CD4-positive, alpha-beta T cell (primary cell): ENCODE measurements at places on chromosomes 1 and 21. TPM values are rescaled to one million over a fixed set of nuclear protein-coding genes. Genes with fewer than 3 reads are reported as not detected.

- no peak for DNase-seq
These were observed 103.3 kb downstream of the C1orf94 start for GRCh38 chr1:34279971-34280370.

The PTPN22 gene
- total RNA-seq: 30.2 TPM

The RABGAP1L gene
- 67.6 TPM for total RNA-seq

DNA sequence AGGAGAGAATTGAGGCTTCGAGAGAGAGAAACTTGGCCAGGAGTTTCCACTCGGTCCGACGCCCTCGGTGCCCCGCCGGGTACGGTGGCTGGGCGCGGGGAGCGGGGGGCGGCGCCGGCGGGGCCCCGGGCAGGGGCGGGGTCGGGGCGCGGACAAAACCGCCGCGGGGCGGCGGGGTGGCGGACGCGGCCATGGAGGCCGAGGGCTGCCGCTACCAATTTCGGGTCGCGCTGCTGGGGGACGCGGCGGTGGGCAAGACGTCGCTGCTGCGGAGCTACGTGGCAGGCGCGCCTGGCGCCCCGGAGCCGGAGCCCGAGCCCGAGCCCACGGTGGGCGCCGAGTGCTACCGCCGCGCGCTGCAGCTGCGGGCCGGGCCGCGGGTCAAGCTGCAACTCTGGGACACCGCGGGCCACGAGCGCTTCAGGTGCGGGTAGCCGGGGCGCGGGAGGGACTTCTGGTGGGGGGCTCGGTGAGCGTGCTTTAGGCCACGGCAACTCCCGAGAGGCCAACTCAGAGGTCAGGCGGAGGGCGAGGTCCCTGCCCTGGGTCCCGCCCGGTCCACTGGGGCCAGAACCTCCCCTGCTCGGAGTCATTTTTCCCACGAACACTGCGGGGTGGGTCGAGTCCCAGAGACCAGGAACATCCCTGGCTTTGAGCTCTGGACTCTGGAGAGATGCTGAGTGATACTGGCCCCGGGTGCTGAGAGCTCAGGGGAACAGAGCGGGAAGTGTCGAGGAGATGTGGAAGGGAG, 431 bp downstream of the RAB42 start:
- DNase-seq: no peak

DNA sequence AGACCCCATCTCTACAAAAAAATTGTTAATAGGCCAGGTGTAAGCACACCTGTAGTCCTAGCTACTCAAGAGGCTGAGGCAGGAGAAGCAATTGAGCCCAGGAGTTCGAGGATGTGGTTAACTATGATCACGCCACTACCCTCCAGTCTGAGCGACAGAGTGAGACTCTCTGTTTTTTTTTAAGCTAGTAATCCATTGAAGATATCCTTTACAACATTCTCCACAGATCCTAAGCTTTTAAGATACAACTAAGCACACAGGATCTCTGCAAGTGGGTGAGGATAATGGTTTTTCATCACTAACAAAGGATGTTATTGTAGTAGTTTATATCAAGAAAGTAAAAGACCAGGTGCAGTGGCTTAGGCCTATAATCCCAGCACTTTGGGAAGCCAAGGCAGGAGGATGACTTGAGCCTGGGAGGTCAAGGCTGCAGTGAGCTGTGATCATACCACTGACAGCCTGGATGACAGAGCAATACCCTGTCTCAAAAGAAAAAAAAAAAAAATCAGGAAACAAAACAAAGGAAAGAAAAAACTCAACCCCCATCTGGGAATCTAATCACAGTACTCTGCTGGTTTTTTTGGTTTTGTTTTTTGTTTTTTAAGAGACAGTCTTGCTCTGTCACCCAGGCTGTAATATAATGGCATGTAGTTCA, 166.1 kb downstream of the RERE start:
- DNase-seq: no peak

The LDLRAD1 gene
- total RNA-seq: not detected

The ITGB2 gene
- 284 TPM for total RNA-seq

The TSACC gene
- total RNA-seq: not detected

- peak; percentile 19 for DNase-seq
These were observed 19.8 kb downstream of the PRPF38A start for GRCh38 chr1:52424231-52424636.

DNA sequence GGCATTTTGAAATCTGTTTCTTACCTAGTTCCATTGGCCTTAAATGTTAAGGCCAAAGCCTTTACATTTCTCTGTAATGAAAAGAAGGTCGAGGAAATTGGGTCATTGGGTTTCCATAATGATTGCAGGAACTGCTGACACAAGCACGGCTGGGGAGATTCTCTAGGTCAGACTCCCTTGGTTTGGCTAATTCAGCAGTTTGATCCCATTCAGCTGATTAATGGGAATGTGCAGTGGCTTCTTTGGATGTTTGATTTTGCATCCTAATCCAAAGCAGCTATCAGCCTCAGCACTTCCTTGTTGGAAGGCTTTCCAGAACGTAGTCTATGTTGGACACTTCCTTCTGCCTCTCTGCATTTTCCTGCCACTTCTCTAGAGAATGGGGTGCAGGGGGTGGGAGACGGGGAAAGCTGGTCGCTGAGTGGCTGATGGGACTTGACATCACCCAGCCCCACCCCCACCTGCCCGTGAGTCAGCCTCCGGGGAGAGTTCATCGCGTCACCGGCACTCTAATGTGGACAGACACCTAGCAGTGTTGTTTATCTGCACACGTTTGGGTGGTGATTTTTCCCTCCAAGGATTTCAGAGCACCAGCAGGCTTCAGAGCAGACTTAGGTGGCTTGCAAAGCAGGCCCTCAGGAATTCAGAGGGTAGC, 5.4 kb downstream of the PSEN2 start:
- DNase-seq: no peak

DNA sequence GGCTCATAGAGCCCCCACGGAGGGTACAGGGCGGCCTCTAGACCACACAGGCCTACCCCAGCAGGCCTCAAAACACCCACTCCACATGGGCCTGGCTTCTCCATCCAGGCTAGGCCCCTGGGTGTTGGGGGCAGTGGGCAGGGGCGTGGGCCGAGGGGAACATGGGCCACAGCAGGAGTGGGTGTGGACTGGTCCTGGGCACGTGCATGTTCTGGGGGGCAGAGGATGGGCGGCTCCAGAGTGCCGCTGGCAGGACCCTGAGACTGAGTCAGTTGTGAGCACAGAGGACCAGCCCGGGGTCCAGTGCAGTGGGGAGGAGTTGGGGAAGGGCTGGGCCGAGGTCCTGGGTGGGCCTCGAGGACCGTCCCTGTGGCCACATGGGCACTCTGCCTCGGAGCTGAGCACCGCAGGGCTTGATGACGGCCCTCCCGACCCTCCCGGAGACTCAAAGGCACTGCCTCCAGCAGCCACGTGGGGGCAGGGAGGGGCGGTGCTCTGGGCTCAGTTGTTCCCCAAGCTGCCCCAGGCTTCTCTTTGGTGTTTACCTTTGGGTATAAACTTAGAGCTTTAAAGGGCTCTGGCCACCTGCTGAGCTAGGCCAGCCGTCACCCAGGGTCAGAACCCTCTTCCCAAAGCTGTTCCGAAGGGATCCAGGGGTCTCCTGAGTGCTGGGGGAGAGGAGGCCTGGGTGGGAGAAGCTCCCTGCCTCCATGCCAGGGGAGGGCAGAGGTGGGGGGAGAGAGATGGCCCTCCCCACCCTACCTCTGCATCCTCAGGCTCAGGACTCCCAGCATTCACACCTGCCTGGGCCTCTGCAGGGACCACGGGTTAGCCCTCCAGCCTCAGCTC, 79.9 kb downstream of the MORN1 start:
- peak; percentile 67 for DNase-seq

GRCh38 chr1:174157157-174157806, 2.0 kb upstream of the RABGAP1L start:
- DNase-seq: no peak

GRCh38 chr1:56545711-56546110, 33.7 kb downstream of the PLPP3 start:
- no peak for DNase-seq

DNA sequence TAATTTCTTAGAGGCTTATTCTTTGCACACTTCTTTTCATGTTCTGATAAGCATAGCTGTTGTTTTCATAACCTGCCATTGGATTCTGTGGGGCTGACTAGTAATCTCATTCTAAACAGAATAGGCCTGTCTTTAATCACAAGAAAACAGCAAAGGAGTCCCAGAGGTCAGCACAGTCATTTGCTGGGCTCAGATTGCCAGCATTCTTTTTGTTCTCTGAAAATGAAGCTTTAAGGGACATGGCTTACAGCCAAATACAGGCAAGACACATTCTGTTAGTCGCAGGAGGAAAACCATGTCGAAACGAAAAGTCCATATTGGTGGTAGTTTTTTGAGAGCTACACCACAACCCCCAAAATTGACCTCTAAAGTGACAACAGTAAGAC, 75.0 kb downstream of the MRPS6 start:
- DNase-seq: no peak

DNA sequence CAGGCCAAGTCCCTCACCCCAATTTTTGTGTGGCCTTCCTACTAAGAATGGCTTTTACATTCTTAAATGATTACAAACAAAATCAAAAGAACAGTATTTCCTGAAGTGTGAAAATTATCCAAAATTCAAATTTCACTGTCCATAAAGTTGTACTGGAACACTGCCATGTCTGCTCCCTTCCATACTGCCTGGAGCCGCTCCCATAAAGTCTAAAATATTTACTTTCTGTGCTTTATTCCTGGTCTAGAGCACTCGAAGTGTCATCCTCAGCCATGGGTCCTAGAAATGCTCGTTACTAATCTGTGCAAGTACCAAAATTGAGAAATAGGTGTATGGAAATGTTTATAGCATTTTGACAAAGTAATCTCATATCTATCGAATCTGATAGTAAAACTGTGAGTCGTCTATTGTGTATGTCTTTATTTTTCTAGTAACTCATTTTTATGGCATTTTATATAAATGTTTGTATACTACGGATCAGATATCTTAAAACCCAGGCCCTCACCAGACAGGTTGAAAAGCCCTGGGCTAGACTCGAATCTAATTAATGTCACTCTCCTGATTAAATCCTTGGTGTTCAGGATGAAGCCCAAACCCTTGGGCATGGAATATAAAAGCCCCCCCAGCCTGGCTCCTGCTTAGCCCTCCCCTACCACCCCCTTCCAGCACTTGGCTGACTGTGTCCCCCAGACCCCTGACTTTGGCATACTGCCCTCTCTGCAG, 4.9 kb downstream of the LBR start:
- no peak for DNase-seq

GRCh38 chr1:21586222-21586621, 77.0 kb downstream of the ALPL start:
- DNase-seq: no peak

GRCh38 chr1:9293533-9294404, 1.1 kb downstream of the SPSB1 start:
- peak; percentile 65 for DNase-seq

GRCh38 chr1:189606795-189607476, 870.7 kb downstream of the BRINP3 start:
- no peak for DNase-seq

DNA sequence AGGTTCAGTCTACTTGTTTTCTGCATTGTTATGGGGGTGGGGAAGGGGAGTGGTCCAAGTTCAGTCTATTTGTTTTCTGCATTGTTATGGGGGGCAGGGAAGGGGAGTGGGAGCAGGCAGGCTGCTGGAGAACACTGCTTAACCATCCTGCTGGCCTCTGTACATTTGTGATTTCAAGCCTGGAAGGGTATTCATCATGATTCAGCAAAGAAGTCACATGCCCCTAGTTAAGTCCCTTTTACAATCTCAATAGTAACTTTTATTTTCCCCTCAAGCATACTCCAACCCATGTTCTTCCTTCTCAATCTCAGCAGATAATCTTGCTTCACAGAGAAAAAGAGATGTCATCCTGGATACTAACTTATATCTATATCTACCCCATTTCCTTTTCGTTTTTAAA, 7.9 kb downstream of the LYST start:
- no peak for DNase-seq

DNA sequence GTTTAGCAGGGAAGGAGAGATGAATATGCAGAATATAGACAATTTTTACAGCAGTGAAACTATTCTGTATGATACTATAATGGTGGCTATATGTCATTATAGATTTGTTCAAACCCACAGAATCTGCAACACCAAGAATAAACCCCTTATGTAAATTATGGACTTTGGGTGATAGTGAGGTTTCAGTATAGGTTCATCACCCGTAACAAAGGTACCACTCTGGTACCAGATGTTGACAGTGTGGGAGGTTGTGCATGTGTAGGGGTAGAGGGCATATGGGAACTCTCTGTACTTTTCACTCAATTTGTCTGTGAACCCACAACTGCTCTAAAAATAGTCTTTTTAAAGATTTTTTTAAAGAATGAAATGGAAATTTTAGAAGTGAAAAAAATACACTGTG, 29.9 kb upstream of the PRDX6 start:
- no peak for DNase-seq

DNA sequence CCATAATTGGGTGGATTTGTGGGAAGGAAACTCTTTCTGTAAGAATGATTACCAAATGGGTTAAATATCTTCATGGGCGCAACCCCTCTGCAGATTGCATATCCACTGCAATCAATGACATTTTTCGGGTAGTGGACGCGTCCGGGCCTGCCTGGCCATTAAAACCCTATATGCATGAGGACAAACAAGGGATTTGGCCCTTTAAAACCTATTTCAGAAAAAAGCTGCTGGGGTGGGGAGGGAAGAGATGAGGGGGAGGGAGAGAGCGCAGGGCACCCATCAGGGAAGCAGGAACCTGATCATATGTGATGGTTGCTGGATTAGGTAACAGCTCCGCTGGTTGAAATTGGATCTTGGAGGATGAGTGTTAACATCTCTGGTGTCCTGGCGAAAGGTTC, 228.8 kb downstream of the PBX1 start:
- no peak for DNase-seq

The PSMD4 gene
- total RNA-seq: 57.2 TPM

DNA sequence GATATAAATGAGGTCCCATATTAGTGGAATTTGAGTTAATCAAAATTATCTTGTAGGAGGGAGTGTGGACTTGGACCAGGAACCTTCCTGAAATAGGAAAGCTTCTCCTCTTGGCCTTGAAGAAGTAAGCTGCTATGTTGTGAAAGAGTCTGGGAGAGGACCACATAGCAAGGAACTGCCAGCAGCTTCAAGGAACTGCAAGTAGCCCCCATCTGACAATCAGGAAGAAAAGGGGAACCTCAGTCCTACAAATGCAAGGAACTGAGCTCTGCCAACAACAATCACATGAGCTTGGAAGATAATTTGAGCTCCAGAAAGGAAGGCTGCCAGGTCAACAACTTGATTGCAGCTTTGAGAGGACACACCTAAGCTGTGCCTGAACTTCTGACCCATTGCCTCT, 8.2 kb upstream of the PRMT6 start:
- no peak for DNase-seq

GRCh38 chr1:59123081-59123681, 173.7 kb upstream of the FGGY start:
- no peak for DNase-seq
